ENCODE measurements at places on chromosomes 5 and 9.

GRCh38 chr9:88060746-88061145 lies 77.5 kb downstream of the SPATA31C2 start:
- H3K27ac ChIP-seq: no peak overlapping the region
- H3K4me3 ChIP-seq: no peak overlapping the region
- no peak for DNase-seq

DNA sequence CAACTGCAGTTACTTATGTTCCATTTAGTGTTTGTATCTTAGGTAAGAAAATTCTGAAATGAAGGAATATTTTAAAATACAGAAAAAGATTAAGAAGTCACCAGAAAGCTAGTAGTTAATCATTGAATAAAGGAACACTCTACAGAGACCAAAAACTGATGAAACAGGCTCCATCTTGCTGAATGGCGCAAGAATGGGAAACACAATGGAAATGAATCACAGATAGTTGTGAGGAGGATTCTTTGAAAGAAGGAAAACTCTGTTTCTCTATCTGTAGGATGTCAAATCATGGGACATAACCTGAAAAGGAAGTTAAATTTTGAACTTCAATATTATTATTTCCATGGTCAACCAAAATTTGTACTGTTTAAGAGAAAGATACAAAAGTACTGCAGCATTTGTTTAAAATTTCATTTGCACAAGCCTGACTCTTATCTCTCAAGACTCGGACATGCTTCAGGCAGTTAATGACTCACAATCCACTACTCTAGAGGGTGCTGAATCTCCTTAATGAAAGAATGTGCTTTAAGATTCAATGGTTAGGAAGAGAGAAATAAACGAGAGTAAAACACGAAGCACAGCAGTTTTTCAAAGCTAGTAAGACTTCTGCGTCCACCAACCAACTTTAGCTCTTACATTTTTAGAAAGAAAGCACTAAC lies 1064.4 kb upstream of the DMAC1 start:
- DNase-seq: no peak
- no peaks in the 10 kb centered on the region for H3K27me3 ChIP-seq
- H3K36me3 ChIP-seq: no peaks in the 10 kb centered on the region
- no peak overlapping the region for H3K27ac ChIP-seq
- no peaks in the 10 kb centered on the region for H3K4me1 ChIP-seq

- H3K4me3 ChIP-seq: no peak overlapping the region
- H3K27ac ChIP-seq: no peak overlapping the region
- DNase-seq: no peak
- no peaks in the 10 kb centered on the region for H3K27me3 ChIP-seq
- peaks cover 29% of the 10 kb centered on the region for H3K4me1 ChIP-seq
Measured at GRCh38 chr5:1553539-1554409, 30.0 kb upstream of the LPCAT1 start.

DNA sequence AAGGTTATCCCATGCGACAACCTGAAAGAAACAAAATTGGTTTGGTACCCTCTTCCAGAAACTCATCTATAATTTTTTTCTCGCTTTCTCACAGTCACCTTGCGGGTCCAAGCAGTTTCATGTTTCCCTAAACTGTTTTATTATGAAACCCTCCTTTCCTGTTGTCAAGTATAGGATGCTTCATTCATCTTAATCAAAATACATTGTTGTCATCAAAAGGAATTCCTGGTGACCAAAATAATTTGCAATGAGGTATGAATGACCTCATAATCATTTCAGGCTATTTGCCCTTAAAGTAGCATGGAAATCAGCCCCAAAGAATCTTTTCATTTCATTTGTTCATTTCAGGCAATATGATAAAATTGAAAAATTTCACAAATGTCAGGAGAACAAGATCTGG lies 503.0 kb downstream of the SPATA31D1 start:
- no peak overlapping the region for H3K4me3 ChIP-seq
- no peaks in the 10 kb centered on the region for H3K27me3 ChIP-seq
- H3K36me3 ChIP-seq: no peaks in the 10 kb centered on the region
- DNase-seq: no peak
- peaks cover 32% of the 10 kb centered on the region for H3K4me1 ChIP-seq

GRCh38 chr5:16736158-16736995 lies 119.6 kb upstream of the RETREG1 start:
- DNase-seq: no peak
- no peak overlapping the region for H3K4me3 ChIP-seq
- no peaks in the 10 kb centered on the region for H3K36me3 ChIP-seq
- H3K27me3 ChIP-seq: no peaks in the 10 kb centered on the region

DNA sequence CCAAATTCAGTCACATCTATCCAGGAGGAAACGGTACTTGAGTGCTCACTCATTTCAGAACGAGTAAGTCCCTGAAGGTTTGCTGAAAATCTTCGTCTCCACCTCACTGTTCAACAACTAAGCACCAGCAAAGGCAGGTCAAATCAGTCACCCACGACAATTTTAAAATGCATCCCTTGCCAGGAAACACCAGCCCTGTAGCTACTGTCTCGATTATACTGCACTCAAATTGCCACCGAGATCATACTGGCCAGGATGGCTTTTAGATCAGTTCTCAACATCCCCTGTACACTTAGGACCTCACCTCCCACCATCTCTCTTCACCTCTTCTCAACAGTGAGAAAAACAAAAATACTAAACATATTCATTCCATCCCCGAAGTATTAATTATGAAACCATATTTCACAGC lies 298.6 kb downstream of the AGTPBP1 start:
- H3K4me3 ChIP-seq: no peak overlapping the region
- no peaks in the 10 kb centered on the region for H3K36me3 ChIP-seq
- no peak overlapping the region for H3K27ac ChIP-seq
- no peak for DNase-seq
- H3K4me1 ChIP-seq: no peaks in the 10 kb centered on the region

All from esophagus squamous epithelium (tissue), 5 donors.